RWPE1 (cell line): ENCODE measurements at places on chromosomes 6 and 20.

- DNase-seq = no peak
These were observed 19.0 kb downstream of the YTHDF1 start for GRCh38 chr20:63196768-63197470.

DNA sequence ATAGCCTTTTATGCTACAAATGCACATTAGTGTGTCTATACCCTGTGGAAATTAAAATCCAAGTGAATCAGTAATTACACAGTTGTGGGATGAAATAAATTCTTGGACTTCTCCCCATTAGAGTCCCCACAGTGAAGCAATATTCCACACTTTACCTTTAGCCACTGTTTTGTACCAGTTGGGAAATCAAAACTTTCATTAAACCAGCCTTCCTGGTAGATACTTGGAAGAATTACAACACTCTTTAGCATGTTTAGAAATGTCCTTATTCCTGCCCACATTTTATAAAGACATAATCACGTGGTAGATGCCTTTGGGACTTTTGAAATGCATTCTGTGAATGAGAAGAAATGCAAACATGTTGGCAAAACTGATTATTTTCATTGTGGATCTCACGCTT is 49.0 kb upstream of the ANKEF1 start:
- DNase-seq = no peak

- no peak for DNase-seq
These were observed 127.4 kb upstream of the GRIK2 start for GRCh38 chr6:101266063-101266462.

DNA sequence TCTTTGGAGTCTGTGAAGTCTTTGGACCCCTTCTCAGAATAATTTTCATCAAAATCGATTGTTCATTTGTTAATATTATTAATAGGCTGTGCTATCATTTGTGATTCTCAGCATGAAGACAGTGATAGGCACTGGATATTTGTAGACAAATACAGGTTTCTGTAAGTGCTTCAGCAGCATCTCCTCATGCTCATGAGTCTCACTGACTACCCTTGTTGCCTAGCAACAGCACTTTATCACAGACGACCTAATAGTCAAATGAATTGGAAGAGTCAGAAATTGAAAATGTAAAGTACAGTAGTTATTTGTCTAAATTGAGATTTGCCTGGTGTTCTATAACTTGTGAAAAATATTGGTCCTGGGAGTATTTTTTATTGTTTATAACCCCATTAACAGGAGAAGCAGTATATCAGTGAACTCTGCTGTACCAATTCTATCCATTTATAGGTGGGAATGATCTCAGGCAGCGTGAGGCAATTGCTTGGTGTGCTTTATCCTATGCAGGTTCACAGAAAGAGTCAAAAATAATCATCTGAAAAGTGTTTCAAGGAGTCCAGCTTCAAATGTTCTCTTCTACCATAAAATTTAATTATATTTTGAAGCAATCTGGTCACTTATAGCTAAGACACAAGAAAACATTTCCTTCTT is 684.6 kb downstream of the RFPL4B start:
- DNase-seq = no peak

- DNase-seq = peak; percentile 24
These were observed 105.4 kb upstream of the MCHR2 start for GRCh38 chr6:100099189-100100074.

GRCh38 chr6:141103246-141103645 is 1029.5 kb upstream of the GJE1 start:
- DNase-seq = peak; percentile 17

- DNase-seq = no peak
These were observed 19.6 kb downstream of the BHLHE23 start for GRCh38 chr20:62987114-62987513.

DNA sequence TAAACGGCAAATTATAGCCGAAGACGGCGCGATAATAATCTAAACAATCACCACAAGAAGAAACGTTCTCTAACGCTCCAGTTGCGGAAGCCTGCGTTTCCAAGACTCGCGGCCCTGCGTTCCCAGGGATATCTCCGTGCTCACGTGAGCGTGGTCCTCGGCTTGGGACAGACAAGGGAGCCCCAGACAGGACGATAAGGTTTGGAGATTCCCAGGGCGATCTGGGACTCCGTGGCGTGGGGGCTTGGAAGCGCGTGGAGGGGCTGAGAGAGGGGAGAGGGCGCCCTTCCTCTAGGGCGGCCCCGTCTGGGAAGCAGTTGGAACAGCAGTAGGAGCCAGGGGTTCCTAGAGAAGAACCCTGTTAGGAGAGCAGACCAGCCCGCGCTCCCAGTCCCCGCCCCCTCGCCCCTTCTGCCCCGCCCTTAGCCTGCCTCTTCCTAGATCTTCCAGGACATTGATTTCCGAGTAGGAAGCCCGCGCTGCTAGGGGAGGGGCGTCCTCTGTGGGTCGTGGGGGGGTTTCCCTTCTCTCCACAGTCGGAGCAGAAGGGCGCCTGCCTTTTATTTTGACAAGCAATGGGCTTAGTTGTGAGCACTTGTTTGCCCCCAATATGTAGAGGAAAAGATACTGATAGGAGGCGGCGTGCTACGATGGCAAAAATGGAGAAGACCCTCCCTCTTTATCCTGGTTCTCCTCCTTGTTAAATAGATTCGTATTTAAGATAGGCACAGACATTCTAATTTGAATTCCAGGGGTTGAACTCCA is 10.6 kb downstream of the NRN1 start:
- DNase-seq = peak; percentile 59

GRCh38 chr6:16162003-16162402 is 33.1 kb downstream of the MYLIP start:
- DNase-seq = no peak

DNA sequence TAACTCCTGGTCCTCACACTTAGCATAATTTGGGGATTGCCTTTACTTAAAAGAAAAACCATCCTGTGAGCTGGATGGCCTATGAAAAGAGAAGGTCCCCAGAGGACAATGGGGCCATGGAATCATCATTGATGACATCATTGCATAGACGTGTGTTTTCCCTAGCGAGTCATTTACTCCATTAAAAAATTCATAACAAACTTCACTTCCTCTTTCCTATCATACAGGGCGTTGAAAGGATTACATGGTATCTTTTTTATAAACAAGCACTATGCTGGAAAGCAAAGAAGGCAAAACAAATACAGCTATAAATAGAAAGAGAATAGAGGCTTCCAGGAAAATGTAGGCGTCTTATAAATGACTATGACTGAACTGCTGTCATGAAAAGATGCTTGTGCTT is 11.3 kb upstream of the COL12A1 start:
- DNase-seq = no peak

DNA sequence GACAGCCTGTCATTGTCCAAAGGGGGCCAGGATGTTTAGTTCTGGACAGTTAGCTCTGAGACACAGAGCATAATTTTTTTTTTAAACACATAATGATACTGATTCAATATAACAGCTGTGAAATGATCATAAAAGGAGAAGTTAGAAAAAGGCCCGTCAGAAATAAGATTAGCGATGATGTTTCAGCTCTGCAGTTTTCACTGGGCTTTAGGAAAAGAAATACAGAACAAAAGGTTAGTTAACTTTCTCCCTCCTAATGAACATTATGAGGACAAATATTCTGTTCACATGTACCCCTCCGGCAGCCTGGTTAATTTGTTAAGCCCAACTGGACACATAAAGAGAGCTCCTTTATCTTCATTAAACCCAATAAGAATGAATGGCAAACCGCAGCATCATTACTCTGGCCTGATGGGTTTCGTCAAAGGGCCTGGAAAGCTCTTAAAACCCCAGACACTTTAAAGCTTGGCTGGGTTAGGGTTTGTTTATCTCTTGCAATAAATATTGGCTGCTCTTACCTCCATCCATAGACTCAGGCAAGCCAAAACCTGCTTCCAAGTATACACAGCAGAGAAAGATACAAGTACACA is 394.6 kb downstream of the KIF16B start:
- DNase-seq = no peak

DNA sequence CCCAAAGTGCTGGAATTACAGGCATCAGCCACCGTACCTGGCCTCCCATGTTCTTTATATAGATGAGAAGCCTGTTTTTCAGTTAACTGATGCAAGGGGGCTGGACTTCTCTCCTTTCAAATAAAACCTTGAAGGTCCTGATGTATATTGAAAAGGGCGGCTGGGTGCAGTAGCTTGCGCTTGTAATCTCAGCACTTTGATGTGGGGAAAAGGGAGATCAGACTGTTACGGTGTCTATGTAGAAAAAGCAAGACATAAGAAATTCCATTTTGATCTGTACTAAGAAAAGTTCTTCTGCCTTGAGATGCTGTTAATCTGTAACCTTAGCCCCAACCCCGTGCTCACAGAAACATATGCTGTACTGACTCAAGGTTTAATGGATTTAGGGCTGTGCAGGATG is 16.1 kb upstream of the SAMHD1 start:
- DNase-seq = no peak

DNA sequence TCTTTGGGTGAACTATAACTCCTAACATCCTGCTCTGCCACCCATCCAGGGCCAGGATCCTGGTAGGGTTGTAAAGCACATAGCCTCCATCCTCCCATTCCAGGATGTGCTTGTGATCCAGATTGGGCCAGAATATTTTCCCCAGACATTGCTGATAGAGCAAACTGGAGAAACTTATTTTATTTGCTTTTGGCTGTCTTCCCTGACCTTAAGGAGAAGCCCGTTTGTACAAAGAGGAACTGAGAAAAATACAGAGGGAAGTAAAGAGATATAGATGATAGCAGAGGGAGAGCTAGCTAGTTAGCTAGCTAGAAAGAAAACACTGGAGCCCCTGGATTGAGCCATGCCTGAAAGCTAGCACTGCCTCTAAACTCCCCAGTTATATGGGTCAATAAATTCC is 9.0 kb upstream of the HDAC2 start:
- DNase-seq = no peak

- peak; percentile 84 for DNase-seq
These were observed 40.3 kb upstream of the ANGPT4 start for GRCh38 chr20:956330-956951.

GRCh38 chr6:39865011-39865888 is 69.0 kb downstream of the MOCS1 start:
- peak; percentile 69 for DNase-seq

DNA sequence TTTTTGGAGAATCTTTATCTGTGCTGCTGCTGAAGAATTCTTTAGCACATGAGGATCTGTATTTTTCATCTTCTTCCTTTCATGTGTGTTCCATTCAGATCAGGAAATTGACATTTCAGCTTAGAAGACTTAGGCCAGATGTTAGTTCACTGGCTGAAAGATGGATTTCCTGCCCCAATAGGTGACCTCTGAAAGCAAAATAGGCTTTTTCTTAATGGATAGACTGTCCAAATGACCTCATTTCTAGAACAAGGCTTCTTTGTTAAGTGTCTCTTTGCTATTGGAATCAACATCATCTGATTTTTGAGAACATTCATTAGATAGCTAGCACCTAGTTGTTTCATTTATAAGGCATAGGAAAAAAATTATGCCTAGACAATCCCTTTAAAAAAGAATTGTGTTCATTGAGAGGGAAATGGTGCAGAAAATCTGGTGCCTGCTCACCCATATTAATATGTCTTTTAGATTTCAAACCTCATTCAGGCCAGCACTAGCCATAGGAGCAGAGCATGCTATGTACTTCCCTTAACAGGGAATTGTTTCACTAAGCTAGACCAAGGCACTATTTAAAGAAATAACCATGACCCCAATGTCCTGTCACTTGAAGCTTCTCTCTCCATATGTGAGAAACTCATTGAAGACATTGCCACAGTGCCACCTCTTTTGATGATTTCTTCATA is 13.6 kb upstream of the SASH1 start:
- DNase-seq = no peak

GRCh38 chr6:109623288-109623687 is 67.7 kb downstream of the AK9 start:
- no peak for DNase-seq

GRCh38 chr6:82521861-82522260 is 158.2 kb downstream of the TPBG start:
- no peak for DNase-seq

- no peak for DNase-seq
These were observed 93.2 kb downstream of the NKAIN2 start for GRCh38 chr6:123896869-123897268.

DNA sequence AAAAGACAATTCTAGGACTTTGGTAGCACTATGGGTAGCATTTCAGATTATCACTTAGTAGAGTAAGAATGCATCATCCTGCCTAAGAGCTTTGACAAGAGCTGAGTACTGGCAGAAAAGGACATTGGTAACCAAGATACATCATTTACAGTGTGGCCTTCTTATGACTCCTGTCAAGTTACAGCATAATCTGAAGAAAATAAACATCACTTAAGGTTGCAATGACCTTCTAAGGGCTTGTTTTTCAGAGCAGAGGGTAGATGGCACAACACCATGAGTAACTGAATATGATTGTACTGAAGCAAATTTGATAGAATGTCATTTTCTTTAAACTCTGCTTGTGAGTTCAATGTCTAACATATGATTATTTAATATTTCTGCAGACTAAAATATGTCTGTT is 822.6 kb downstream of the TBC1D32 start:
- DNase-seq = no peak

DNA sequence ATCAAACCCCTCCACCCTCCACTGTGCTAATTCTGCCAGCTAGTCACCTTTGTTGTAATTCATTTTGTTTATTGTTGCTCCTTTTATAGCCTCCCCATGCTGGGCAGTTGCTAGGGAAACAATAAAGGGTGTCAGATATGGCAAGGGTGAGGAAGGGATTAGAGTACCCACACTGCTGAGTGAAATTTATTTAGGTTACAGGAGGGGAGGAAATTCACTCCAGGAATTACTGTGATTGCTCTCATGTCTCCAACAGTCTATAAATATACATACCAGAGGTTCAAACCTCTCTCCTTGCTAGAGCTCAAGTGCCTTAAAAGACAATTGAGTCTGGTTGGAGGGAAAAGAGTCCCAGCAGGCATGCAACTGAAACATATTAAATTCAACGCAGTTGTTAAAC is 90.6 kb upstream of the ADGRF1 start:
- DNase-seq = no peak

- DNase-seq = no peak
These were observed 26.2 kb downstream of the NOL7 start for GRCh38 chr6:13641315-13641714.

DNA sequence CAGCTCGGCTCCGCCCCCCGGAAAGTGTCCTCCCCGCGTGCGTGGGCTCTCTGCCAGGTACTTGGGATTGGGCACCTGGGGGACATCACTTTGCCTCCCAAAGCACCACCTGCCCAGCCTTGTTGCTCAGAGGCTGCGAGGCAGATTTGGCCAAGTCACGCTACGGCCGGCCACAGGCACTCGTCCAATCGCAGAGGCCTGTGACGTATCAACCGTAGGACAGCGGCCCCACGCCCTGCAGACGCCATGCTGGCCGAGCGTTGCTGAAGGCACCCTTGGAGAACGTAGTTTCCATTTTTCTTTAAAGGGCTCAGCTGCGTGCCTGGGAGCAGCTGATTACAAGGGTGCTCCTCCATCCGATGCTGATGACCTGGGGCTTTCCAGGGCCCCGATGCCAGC is 3.1 kb downstream of the NTSR1 start:
- no peak for DNase-seq

- DNase-seq = no peak
These were observed 1.6 kb downstream of the KIAA0408 start for GRCh38 chr6:127457456-127458064.

- DNase-seq = no peak
These were observed 140.8 kb upstream of the PHACTR3 start for GRCh38 chr20:59463541-59463940.
